ENCODE measurements at places on chromosomes 2 and 18.
A peak's percentile ranks its signal among the peaks of the same experiment; 100 is the strongest.

DNA sequence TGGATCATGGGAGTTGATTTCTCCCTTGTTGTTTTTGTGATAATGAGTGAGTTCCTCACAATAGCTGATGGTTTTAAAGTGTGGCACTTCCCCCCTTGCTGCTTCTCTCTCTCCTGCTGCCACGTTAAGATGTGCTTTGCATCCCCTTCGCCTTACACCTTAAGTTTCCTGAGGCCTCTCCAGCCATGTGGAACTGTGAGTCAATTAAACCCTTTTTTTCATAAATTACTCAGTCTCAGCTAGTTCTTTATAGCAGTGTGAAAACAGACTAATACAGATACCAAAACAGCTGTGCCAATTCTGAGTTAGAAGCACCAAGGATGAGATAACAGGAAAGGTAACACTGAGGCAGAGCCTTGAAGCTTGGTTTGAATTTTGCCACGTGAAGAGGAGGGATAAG is 44.7 kb downstream of the ITSN2 start:
- no peak for DNase-seq

GRCh38 chr2:235851828-235852525 is 316.2 kb downstream of the GBX2 start:
- DNase-seq: no peak

DNA sequence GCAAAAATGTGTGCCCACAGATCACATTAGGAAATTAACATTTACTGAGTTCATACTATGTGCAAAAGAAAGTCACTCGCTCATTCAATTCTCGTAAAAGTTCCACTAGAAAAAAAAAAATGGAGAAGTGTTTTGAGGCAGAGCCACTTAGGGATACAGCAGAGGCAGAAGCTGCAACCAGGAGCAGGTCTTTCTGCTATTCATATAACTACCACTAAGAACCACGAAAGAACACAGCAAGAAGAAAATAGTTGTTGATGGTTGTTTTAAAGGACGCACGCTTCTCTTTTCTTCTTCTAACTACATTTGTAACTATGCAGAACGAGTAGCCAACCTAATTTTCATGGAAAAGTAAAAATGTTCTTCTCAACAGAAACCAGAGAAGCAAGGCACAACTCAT is 45.0 kb downstream of the ROCK2 start:
- DNase-seq: no peak

GRCh38 chr2:179252423-179252822 is 12.2 kb downstream of the SESTD1 start:
- no peak for DNase-seq

DNA sequence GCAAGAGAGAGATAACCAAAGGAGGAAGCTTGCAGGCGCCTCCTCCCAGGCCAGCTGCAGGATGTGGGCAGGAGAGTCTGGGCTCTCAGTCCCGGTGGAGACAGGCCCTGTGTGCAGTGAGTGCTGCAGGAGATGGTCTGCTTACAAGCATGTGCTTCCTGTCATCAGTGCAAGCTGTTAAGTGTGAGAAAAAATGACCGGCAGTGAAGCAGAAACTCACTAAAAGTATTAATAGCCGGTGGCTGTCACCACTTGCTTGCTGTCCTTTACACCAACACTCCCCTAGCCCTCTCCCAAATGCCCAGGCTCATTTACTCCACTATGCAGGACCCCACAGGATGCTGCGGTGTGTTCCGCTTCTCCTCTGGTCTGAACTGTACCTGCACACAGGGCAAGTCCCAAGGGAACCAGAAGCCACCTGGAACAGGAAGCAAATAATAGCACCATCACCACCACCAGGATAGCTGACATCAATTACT is 435.6 kb upstream of the HS6ST1 start:
- DNase-seq: peak; percentile 6

DNA sequence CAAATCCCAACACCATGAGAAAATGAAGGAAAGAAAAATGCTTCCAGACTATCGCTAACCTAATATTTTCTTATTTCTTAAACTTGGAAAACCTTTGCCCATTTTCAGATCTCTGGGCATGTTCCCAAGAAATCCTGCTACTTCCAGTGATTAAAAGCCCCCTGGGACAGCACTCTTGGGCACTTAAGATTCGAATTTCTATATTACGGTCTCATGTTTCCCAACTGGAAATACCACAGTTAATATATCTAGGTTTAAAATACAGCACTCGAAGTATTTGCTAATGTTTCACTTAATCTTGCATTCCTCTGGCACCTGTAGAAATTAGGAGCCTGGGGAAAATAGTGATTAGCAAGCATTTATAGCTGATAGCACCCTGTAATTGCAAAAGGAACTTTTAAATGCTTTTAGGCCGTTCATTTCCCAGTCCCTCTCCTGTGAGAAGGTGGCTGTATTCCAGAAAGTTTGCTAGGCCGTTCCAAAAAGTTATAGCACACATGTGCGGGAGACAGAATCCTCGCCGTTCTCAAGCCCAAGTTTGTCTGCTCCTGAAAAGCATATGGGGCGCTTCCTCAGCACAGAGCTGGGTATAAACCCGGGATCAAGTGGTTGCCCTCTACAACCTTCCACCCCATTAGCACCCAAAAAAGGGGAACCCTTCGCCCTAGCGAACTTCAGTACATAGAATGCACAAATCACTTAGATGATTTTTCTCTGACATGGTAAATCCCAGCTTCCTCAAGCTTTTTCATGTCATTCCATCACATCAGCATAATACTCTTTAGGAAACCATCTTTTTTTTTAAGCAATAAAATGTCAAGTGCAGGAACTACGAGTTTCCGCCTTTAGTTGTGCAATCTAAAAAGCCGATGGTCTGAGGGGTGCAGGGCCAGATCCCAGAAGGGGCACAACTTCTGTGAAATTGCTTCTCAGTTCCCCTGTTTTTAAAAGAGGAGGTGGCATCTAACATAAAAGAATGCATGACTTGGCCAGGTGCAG is 60.6 kb downstream of the DIPK1C start:
- DNase-seq: no peak

GRCh38 chr2:52238782-52239181 is 1206.8 kb upstream of the NRXN1 start:
- DNase-seq: no peak

GRCh38 chr2:98731894-98732349 is 990 bp upstream of the MGAT4A start:
- DNase-seq: no peak

- DNase-seq: no peak
Observed at GRCh38 chr2:110794951-110795350, 62.6 kb downstream of the ACOXL start.

- no peak for DNase-seq
Observed at GRCh38 chr2:88067189-88067588, 436 bp upstream of the SMYD1 start.

GRCh38 chr2:241797441-241798080 is 11.4 kb upstream of the NEU4 start:
- no peak for DNase-seq

DNA sequence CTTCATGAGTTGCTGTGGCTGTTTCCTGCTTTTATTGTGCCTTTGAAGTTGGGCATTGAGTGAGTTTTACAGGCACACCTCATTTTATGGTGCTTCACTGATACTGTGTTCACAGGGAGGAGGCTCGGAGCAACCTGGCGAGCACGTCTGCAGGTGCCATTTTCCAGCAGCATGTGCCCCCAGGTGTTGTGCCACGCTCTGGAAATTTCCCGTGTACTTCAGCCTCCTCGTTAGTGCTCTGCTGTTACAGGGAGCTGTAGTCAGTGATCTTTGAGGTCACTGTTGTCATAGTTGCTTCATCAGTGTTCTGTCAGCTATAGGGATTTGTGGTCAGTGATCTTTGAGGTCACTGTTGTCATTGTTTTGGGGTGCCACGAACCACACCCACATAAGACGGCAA is 20.1 kb downstream of the CTDP1 start:
- DNase-seq: no peak

GRCh38 chr2:195500879-195501278 is 156.1 kb upstream of the SLC39A10 start:
- DNase-seq: no peak

- no peak for DNase-seq
Observed at GRCh38 chr2:236167297-236168109, 683 bp downstream of the GBX2 start.

DNA sequence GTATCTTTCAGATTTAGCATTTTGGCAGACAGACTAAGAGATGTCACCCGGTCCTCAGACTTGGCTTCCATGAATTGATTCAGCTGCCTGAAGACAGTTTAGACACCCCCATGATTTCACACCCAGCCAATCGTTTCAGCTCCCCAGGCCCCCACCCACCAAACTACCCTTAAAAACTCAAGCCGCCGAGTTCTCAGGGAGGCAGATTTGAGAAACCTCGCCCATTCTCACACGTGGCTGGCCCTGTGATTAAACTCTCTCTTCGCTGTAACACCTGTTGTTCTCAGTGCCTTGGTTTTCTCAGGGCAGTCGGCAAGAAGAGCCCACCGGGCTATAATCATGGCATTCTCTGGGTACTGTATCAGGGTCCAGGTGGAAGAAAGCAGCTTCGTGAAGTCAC is 35.2 kb downstream of the UXS1 start:
- DNase-seq: no peak

DNA sequence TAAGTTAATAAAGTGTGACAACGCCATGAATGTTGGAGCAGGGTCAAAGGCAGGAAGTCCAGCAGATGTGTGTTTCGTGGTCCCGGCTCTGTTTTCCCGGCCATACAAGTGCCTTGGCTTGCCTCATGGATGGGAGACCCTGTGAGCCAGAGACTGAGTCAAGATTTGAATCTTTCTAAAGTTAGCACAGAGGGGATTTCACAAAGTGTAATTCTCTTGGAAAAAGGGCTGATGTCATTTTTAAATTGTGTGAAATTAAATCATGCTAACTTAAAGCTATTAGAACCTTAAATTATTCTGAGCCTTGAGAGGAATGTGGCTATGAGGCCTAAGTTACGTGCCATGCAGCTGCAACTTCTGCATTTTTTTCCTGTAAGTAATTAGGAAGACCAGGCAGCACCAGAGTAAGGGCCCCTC is 38.3 kb upstream of the RALBP1 start:
- DNase-seq: no peak

DNA sequence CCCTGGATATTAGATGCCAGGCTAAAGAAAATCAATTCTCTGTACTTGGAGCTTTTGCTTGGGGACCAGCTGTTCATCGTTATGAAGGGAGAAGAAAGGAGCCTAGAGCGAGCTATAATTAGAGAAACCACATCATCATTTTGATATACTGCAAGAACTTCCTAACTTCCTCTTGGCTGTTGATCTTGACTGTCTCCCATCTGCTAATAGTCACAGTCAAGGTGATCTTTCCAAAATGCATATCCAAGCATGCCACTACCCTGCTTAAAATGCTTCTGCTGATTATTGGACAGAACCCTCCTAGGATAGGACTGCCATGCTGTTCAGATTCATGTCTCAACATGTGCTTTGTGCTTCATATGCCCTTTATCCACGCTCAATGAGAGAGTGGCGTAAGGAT is 54.8 kb downstream of the RAPGEF4 start:
- DNase-seq: peak; percentile 33

GRCh38 chr2:171595896-171596295 is 73.6 kb downstream of the CYBRD1 start:
- no peak for DNase-seq

DNA sequence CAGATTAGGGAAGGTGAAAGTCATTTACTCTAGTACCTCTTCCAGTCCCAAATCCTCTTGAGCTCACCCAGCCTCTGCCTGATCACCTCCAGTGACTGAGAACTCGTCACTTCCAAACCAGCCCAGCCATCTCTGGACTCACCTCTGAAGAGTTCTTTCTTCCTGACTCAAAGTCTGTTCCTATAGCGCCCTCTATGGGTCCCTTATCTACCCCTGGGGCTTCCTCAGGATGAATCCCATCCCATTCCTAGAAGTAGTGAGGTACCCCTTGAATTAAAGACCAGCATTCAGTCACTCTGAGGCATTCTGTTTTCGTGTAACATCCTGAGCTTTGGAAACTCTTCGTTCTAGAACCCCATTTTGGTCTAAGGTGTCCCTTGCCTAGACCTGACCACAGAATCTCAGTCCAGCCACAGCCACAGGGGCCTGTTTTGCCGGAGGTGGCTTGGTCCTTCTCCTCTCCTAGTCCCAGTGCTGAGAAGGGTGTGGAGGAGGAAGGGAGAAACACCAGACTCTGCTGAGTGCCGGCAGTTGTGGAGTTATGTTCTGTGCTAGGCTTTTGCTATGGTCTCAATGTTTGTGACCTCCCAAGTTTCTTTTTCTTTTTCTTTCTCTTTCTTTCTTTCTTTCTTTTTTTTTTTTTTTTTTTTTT is 32.7 kb downstream of the SIX3 start:
- peak; percentile 17 for DNase-seq

DNA sequence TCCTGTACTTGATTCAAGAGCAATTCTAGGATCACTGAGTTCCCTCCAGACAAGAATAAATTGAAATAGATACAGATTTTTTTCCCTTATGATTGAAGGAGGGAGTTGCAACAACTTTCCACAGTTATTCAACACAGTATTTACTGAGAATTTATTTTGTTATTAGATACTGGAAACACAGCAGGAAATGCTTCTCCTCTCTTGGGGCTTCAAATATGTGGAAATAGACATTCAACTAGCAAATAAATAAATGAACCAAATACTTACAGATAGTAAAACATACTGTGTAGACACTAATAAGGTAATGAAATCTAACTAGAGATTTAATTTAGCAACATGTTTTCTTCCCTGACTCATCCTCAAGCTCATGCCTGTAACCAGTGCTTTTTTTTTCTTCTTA is 169.2 kb downstream of the LNPK start:
- DNase-seq: no peak

- DNase-seq: no peak
Observed at GRCh38 chr2:241703032-241703604, 1.3 kb downstream of the ING5 start.

DNA sequence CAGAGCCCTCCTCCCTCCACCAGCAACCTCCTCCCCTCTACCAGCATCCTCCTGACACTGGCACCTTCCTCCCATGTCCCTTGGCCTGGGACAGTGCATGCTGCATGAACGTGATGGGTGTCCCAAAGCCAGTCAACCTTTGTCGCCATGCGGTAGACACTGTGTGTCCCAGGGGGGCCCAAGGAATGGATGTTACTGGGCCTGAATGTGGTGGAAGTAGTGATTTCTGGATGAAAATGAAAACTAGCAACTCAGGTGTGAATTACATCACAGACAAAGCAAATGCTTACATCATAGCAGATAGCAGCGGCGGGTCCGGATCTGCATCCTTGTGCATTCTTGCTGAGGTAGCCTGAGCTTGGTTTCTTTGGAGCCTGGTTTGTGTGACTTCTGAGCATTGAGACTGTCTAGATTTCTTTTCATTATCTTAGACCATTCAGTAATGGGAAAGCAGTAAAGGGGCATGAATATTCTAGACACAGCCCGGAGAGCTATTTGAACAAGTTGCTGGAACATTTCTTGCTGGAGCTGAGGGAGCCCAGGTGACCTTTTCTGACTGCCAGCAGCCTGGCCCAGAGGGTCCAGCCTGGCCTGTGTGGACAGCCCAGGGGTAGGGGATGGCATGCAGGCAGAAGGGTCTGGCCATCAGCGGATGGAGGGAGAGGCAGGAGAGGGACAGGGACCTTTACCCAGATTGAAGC is 100.4 kb downstream of the FAM210A start:
- DNase-seq: no peak

GRCh38 chr2:200735061-200735460 is 76.6 kb upstream of the BZW1 start:
- no peak for DNase-seq

Measured in NCI-H2171 (cell line).